ENCODE measurements at places on chromosomes 5 and 9. TPM values are rescaled to one million over a fixed set of nuclear protein-coding genes. Genes with fewer than 3 reads are reported as not detected.

GRCh38 chr9:98222885-98223691 lies 30.7 kb upstream of the CORO2A start:
- no peak for DNase-seq

- DNase-seq = peak; percentile 73
These were observed 354.8 kb downstream of the NTRK2 start for GRCh38 chr9:85024374-85024773.

DNA sequence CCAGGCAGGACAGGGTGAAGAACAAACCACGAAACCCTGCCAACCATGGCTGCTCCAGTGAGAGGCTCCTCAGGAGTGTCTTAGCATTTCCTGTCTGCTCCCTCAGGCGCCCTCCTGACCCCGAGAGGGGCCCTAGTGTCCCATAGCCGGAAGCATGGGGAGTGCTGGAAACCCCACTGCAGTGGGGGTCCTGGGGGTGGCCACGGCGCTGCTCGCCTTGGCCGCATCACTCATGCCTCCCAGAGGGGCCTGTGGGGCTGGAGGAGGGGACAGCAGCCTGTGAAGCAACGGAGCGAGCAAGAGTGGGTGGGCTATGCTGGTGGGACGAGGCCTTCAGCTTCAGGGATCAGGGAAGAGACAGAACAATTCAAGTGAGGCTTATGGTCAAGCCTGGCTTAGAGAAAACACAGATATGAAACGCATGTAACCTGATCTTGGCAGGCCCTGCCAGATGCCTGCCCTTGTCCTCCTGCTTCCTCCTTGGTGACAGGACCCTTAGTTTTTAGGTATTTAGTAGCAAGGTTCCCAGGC lies 219.1 kb downstream of the FANCC start:
- no peak for DNase-seq

DNA sequence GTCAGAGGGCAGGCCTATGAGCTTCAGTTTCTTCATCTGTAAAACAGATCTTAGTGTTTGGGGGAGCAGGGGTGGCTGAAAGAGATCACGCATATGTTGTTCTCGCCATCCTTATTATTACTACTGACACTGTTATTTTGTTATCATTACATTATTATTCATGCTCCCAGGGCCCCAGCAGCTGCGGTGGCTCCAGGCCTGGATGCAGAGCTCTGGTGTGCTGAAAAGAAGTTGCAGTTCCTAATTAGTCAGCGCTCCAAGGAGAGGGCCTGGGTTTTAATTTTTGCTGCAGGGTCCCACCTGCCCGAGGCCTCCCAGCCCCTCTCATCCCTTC lies 19.5 kb downstream of the CXXC5 start:
- DNase-seq = no peak

DNA sequence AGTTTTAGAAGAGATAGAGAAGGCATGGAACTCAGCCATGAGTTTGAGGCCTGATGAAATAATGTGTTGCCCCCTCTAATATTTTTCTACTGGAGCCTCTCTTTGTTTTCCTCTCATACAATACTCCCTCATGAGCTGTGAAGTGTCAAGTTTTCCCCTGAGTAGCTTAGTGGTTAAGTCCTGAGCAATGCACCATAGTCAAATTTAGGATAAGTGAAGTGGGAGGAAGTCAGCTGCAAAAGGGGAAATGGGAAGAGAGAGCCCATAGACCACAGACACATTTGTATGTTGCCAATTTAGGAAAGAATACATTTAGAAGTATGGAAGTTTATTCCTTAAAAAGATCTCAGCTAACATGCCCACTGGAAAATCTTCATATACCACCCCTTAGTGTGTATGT lies 171.5 kb upstream of the NREP start:
- DNase-seq = no peak

DNA sequence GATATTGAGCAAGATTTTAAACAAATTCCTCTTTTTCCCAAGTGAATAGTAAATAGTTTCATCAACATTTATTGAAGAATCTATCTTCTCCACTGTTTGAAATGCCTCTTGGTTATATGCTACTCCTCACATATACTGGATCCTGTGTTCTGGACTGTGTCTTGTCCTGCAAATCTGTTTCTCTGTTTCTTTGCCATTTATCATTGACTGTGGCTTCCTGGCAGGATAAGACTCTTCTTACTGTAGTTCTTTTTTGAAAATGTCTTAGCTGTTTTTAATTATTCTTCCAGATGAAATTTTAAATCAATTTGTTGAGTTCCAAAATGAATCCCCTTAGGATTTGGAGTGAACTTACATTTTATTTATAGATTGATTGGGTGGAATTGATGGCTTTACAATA lies 27.8 kb downstream of the RALGPS1 start:
- peak; percentile 60 for DNase-seq

GRCh38 chr5:60829490-60830266 lies 14.4 kb downstream of the ELOVL7 start:
- DNase-seq = no peak

DNA sequence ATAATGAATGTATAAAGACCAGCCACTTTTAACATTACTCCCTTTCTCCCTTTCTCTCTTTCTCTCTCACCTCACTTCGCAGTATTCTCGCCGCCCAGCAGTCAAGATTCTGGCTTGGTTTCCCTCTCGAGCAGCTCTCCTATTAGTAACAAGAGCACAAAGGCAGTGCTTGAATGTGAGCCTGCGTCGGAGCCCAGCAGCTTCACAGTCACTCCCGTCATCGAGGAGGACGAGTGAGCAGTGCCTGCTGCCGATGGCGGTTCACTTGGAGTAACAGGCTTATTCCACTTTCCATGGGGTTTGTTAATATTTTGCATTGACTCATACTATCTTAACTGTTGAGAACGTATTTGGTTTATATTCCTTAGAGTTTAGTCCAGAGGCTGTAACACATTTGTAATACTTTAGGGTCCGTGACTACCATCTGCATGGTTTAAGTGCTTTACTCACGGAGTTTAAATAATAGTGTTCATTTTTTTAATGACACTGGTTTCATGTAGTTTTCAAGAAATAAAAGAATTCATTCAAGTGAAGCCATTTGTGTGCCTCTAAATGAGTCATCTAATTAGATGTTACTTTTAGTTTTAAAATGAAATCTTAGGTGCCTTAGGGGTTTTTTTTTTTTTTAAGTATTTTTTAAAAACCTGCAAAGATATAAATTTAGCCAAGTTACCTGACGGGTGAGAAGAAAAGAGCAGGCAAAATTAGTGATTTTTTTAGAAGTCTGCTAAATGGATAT lies 8.4 kb upstream of the DMRT3 start:
- no peak for DNase-seq

GRCh38 chr9:111051400-111051799 lies 13.1 kb upstream of the LPAR1 start:
- DNase-seq = no peak

- no peak for DNase-seq
These were observed 134.5 kb downstream of the FRMD3 start for GRCh38 chr9:83403527-83404238.

DNA sequence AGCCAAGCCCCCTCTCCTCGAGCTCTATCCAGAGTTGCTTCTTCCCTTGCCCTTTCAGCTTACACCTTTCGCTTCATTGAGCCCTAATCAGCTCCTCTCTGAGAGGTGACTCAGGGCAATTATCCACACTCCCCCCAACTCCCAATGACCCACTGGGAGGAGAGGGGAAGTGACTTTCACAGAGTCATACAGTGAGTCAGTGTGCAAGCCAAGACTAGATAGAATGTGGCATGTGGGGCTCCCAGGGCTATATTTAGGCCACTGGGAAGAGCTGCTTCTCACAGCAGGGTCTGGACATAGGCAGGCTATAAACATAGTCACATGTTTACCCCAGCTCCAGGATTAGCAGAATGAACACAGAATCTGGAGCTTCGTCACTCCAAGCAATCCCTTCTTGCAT lies 57.4 kb downstream of the NRG2 start:
- DNase-seq = no peak

DNA sequence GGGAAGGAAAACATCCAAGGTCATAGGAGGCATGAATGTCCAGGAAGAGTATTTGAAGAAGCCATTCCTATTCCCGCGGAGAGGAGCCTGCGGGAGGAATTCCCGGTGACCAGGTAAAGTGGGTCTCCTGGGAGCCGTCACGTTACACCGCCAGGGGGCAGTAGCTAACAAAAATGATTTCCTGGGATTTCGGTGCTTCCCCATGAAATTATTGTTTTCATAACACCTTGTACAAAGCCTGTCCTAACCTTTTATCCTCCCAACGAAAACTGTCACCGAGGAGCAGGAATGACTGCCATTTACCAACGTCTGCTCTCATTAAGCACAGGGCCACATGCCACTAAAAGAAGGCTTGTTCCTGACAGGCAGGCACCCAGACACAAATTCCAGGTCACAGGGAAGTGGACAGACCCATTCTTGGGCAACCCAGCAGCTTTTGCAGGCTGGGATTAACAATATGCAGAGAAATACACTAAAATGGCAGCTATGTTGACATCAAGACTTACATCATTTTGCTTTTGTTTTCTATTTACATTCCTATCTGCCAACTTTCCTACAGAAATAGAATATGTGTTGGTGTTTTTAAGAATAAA lies 41.2 kb upstream of the CTSL start:
- DNase-seq = no peak

- peak; percentile 83 for DNase-seq
These were observed 1.2 kb upstream of the NPR3 start for GRCh38 chr5:32709750-32710549.

- DNase-seq = no peak
These were observed 129.1 kb upstream of the PIK3R1 start for GRCh38 chr5:68086439-68086838.

DNA sequence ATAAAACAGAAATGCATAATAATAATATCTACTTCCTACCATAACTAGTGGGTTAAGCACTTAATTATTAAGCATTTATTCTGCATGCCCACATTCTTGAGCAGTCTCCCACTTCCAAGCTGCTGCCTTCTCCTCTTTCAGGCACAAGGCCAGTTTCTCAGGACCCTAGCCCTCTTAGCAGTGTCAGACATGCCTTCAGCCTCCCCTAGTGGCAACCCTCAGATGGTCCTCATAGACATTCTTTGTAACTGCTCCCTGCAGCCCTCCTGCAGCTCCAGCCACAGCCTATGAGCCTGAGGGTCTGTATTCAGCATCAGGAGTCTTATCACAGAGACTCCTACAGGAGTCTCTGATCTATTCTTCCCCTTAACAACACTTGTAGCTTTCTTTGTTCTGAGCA lies 3.9 kb downstream of the IL9 start:
- no peak for DNase-seq

- DNase-seq = no peak
These were observed 151.9 kb downstream of the ELAVL2 start for GRCh38 chr9:23674016-23674585.

Gene TTF1
- 12.4 TPM for polyA plus RNA-seq

Gene ABO
- polyA plus RNA-seq = 2.3 TPM

Gene NUTM2F
- not detected for polyA plus RNA-seq

Gene TOMM5
- polyA plus RNA-seq = 84.6 TPM

Gene FOXD4L4
- polyA plus RNA-seq = not detected

Gene CDH10
- 0.61 TPM for polyA plus RNA-seq

Gene STPG3
- polyA plus RNA-seq = 0.24 TPM

Gene SPATA6L
- 0.51 TPM for polyA plus RNA-seq

Measured in muscle of arm (tissue), 14 donors.